ENCODE measurements at places on chromosomes 13 and 19.

DNA sequence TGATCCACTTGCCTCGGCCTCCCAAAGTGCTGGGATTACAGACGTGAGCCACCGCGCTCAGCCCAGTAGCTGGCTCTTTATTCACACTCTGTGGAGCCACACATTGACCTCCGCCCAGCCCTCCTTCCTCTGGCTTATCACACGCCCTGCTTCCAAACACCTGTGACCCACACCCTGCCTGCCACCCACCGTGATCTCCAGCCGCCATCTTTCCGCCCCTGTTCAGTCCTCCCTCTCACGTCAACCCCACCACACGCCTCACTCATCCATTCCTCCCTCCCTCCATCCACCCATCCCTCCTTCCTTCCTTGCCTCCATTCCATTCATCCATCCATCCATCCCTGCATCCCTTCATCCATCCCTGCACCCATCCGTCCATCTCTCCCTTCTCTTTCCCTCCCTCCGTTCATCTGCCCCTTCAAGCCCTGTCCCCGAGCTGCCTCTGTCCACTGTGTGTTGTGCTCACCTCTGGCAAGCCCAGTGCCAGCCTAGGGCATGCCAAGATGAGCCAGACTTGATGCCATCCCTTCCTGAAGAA is 17.6 kb downstream of the ZNF296 start:
- no peak for DNase-seq

DNA sequence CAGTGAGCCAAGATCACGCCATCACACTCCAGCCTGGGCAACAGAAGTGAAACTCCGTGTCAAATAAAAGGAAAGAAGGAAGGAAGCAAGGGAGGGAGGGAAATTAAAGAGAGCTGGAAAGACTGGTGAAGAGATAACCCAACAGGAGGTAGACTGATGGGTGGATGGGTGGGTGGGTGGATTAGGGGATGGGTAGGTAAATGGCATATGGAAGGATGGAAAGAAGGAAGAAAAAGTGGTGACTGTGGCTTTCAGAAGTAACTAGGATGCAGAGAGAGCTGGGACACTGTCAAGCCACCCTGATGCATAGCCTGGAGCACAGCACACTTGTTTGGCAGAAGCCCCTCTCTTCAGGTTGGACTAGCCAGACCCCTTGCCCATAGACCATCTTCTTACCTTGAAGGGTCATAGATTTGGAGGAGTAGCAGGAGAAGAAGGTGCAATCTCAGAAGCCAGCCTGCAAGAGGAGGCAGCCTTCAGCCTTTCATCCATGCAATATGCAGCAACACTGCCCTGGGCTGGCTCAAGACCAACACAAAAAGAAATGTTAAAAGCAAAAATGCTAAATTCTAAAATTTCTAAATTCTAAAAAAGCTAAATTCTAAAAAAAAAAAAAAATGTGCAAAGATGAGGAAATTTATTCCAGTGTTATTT is 5.1 kb downstream of the IQCN start:
- DNase-seq: no peak

DNA sequence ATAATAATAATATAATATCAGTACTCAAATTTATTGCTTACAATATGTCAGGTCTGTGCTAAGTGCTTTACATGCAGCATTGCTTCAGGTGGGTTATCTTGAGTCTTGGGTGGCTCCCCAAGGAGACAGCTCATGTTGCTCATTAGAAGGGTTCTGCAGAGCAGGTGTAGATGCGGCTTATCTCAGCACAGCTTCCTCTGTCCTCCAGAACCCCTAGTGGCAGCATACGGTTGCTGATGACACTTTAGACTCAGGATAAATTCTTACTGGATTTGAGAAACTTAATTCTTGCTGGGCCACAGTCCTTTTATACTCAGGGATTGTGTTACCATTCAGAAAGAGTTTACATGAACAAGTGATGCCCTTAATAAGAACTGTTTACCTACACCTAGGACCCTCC is 8.9 kb downstream of the COG3 start:
- no peak for DNase-seq

DNA sequence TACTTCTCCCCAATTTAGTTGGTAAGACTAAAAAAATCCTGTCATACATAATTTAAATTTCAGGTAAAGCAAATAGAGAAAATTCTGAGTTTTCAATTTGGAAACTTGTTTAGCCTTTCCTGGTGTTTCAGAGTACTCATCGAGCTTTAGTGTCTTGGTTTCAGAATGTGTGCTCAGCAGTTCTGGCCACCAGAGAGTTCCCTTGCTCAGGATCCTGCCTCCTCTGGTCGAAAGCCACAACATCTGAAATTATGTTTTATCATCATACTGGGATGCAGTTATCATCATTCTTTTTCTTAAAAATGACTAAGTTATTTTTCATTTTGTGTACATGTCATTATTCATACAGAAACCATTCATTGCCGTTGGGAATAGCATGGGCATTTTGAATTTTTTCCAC is 263.2 kb upstream of the SPRY2 start:
- DNase-seq: peak; percentile 40

- DNase-seq: no peak
Observed at GRCh38 chr13:87057807-87058520, 613.2 kb upstream of the SLITRK5 start.

DNA sequence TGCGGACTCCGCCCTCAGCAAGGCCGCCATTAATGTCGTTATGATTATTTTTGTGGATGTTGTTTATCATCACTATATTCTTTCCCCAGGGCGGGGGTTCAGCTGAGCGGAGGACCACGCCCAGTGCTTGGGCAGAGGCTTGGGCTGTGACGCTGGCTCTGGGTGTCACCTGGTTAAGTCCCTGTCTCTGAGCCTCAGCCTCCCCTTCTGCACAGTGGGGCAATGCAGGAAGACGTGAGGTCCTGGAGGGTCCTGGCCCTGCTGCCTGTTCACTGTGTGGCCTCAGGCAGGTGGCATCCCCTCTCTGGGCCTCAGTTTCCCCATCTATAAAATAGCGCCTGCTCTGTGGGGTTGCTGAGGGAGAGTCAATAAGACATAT is 32.5 kb downstream of the NFIC start:
- DNase-seq: no peak

DNA sequence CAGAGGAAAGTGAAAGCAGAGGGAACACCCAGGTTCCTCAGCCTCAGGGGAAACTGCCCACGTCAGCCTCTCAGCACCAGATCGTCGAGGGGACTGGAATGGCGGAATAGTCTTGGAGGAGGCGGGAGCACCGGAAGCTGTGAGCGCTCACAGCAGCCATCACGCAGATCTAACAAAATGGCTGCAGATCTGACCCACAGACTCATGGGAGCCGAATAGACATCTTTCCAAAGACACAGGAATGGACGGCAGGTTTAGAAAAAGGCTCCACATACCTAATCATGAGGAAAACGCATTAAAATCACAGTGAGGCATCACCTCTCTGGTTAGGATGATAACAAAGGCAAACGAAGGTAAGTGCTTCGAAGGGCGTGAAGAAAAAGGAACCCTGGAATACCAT is 11.8 kb upstream of the LILRA2 start:
- no peak for DNase-seq

DNA sequence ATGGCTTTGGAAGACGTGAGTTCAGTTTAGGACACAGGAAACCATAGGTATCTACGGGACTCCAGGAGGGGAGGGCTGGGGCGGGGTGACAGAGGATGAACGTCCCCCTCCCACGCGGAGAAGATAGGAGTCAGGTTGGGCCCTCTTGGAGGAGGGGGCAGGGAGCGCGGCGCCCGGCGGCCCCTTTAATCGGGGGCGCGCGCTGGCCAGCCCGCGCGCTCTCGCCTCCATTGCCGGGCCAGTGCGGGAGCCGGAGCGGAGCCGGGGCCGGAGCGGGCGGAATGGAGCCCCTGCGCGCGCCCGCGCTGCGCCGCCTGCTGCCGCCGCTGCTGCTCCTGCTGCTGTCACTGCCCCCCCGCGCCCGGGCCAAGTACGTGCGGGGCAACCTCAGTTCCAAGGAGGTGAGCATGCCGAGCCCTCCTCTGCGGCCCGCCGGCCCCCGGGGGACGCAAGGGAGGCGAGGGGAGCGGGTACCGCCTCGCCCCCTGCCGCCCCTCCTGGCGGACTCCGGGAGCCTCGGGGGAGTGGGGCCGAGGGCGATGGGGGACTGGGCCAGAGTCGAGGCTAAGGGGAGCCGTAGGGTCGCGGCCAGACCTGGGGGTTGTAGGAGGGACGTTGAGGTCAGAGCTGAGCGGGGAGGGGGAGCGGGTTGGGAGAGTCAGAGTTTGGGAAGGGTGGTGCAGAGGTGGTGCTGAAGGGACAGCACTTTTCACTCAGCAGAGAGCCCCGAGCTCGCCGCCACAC is at the start of gene TMEM145:
TMEM145 (plus strand) TSS at position 214 of the 744 bp plus-strand sequence; CDS start at position 282, 68 bp downstream.
- DNase-seq: no peak

DNA sequence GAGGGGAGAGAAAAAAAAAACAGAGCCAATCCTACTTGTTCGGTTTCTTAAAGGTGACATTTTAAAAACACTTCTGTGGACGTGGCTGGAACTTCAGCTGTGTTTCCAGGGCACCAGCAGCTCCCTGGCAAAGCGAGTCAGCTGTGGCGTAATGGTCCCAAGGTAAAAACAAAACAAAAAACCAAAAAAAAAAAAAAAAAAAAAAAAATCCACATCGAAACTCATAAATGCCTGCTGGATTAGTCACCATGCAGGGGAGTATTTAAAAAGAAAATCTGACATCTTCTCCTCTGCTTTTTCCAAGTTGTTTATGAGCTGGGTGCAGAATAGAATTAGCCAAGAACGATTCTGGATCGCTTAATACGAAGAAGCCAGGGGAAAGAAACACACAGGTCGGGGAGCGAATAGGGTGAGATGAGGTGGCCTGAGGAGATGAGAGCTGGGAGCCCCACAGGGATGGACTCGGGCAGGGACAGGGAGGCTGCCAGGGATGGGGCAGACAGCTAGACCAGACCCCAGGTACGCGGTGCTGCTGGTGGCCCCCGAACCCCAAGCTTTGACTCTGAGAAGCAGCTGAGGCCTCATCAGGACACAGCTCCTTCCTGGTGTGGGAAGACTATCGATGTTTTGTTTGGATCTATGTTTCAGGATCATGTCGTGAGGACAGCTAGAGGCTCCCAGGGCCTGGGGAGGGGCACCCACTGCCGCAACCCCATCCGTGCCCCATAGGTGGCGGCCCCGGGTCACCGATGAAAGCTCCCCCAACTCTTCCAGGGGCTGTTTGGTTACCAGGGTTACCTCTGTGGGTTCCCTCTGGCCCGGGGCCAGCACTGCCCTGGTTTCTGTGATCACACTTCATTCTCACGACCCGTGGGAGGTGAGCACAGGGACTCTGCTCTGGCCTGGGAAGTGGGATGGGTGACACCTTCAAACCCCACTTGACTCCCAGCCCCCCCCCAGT is 3.1 kb upstream of the CTXN1 start:
- DNase-seq: no peak

- DNase-seq: no peak
Observed at GRCh38 chr13:86825410-86825809, 845.8 kb upstream of the SLITRK5 start.

- DNase-seq: no peak
Observed at GRCh38 chr13:49608651-49609331, 19.5 kb upstream of the ARL11 start.

DNA sequence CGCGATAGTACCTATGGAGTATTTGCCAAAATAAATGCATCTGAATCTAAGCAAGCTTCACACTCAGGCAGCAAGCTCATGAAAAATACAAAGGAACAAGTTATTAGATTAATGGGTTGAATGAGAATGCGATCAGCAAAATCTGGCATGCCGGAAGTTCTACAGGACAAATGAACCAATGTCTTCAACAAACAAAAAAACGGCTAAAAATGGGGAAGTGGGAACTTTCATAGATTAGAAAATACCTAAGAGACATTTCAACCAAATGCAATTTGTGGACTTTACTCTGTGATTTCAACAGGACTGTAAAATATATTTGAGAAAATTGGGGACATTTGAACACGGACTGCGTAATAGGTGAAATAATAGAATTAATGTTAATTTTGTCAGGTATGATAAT is 22.4 kb upstream of the RNASEH2B start:
- no peak for DNase-seq

DNA sequence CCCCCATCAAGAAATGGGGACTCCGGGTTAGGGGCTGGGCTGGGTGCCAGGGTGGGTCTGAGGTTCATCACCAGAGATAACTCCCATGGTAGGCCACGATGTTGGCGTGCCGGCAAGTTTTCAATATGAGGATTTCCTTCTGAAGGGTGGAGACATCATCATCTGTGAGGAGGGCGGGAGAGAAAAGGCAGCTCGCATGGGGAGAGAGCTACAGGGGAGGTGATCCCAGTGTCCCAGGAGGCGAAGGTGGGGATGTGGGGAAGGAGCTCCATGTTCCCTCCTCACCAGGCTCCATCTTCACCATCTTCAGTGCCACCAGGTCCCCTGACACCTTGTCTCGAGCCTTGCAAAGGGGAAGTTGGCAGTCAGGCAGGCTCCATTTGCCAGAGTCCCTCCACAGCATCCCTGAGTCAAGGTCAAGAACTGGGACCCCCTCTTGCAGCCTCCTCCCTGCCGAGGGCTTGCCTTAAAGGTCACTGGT is 430 bp downstream of the MAP4K1 start:
- DNase-seq: no peak

- peak; percentile 59 for DNase-seq
Observed at GRCh38 chr19:13978351-13979243, 26.3 kb downstream of the DCAF15 start.

GRCh38 chr13:80386002-80386401 is 45.1 kb upstream of the SPRY2 start:
- no peak for DNase-seq

GRCh38 chr13:48400850-48401291 is 12.0 kb downstream of the LPAR6 start:
- no peak for DNase-seq

DNA sequence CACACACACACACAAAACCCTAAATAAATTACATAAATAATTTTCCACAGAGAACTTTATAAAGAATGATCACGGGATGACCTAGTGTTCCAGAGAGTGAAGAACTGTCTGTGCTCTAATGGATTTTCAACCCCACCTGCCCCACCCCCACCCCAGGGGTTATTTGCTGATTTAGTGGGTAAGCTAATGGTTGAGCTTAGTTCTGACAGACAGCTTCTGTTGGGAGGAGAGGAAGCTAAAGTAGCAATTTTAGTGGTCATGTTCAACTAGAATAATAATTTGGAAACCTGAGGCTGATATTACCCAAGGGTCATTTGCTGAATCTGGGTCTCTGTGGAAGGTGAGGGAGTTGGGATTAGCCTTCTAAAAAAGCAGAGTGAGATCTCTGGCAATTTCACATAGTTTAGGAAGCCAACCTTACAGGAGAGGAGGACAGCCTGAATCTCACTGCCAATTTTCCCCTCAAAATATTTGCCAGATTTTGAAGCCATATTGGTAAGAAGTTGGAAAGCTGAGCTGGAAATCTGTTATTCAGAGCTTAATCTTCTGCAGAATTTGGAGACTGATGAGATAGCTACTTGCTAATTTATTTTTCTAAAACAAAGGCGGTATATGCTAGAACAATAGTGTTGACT is 68.7 kb downstream of the POSTN start:
- no peak for DNase-seq

GRCh38 chr13:96819375-96819774 is 174.9 kb downstream of the OXGR1 start:
- DNase-seq: no peak

- no peak for DNase-seq
Observed at GRCh38 chr13:87459419-87459818, 211.8 kb upstream of the SLITRK5 start.

DNA sequence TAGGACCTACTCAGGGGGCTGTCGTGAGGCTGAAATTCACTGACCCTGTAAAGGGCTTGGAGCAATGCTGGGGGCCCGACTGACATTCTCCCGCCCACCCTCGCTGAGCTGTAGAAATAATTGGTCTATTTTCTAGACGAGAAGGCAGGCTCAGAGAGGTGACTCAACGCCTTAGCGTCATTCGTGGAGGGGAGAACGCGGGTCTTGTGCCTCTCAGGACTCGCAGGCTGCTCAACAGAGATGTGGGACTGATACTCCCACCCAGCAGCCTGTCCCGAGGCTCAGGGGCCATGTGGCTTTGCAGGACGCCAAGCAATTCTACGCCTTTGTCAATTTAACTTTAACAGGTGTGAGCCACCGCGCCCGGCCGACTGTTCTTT is 23.6 kb upstream of the ASPDH start:
- no peak for DNase-seq
